ENCODE measurements at places on chromosomes 6 and 20.

GRCh38 chr20:46063652-46064054 is 26.1 kb downstream of the NCOA5 start:
- no peak for DNase-seq

GRCh38 chr6:168711666-168712300 is 270.8 kb downstream of the SMOC2 start:
- DNase-seq = no peak

DNA sequence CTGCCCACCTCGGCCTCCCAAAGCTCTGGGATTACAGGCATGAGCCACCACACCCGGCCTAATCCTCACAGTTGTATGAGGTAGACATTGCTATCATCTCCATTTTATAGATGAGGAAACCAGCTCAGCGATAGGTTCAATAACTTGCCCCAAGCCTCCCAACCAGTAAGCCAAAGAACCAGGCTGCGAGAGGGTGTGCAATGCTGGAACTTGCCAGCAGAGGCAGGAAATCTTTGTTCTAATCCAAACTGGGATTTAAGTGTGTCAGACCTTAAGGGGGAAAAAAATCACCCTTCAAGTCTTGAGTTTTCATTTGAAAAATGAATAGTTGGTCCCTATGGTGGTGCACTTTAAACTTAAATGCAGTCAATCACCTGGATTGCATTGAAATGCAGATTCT is 20.1 kb upstream of the RNGTT start:
- no peak for DNase-seq

GRCh38 chr6:125188037-125188436 is 34.5 kb downstream of the TPD52L1 start:
- no peak for DNase-seq

Data from thyroid gland (tissue), 4 donors.